AG10803 (cell line): ENCODE measurements at places on chromosomes 2 and 18.

DNA sequence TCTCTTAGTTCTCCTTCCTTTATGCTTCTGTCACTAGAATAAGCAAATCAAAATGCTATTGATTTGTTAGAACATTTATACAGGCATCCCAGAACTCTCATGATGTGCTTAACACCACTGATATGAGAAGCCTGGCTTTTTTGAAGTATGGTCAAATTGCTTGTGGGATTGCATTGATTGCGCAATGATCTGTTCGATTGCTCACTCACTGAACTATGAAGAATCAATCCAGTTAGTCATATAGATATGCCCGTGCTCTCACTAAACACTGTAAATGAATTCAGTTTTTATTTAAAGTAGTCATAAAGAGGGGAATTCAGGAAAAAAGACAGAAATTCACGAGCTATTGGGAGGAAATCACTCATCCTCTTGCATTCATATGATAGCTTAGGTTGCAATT, 1237.8 kb downstream of the SUCLG1 start:
- peak; percentile 24 for DNase-seq

DNA sequence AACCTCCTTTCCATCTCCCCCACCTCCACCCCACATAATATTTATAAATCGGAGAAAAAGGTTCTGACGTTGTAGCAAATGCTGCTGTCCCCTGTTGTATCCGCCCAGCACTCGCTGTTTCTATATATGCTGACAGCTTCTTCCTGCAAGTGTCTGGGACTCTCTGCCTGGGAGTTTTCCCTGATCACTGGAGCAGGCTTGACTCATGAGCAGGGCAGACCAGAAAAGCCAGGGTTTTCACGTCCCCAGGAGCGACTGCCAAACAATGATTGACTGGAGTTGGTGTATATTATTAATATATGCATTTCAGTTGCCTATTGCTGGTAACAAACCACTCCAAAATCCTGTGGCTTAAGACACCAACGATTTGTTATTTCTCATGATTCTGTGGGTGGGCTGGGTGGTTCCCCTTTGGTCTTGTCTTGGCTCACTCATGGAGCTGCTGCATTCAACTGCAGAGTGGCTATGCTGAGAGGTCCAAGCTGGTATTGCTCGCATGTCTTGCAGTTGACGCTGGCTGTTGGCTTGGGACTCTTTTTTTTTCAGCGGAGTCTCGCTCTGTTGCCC, 21.2 kb upstream of the ASXL2 start:
- DNase-seq: no peak

DNA sequence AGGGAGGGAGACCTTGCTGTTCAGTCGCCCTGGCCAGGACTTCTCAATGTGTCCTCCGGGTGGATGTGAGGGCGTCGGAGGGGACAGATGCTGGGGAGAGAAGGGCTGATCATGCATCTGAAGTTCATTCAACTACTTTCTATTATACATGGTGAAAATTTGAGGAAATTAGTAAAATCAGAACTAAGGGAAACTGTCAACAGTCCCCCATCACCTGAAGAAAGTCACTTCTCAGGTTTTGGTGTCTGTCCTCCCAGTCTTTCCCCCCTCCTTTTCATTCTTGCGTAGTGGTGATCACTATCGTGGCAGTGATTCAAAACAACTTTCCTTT, 17.4 kb upstream of the ACKR3 start:
- DNase-seq: no peak

GRCh38 chr2:111208639-111209038, 87.9 kb downstream of the BCL2L11 start:
- no peak for DNase-seq

DNA sequence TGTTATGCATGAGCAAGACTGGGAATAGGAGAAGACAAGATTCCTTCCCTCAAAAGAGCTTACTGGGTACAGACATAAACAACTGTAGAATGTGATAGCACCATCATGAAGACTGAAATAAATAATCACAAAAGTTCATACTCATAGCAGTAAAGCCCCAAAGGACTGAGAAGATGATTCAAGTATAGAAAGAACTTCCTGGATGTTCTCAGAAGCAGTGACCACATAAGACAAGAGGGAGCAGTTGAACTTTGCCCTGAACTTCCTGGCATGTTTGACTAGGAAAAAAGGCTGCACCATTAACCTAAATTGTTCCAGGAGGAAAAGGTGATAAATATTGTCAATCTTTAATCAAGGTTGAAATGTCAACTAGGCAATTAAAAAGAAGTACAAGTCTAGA, 57.8 kb upstream of the CCDC141 start:
- DNase-seq: peak; percentile 11

- no peak for DNase-seq
These were observed 183.1 kb upstream of the HNRNPA3 start for GRCh38 chr2:177029501-177029900.

- no peak for DNase-seq
These were observed 1.1 kb upstream of the ASAP2 start for GRCh38 chr2:9205486-9205885.

GRCh38 chr2:241325257-241325656, 9.5 kb downstream of the SEPTIN2 start:
- DNase-seq: no peak

DNA sequence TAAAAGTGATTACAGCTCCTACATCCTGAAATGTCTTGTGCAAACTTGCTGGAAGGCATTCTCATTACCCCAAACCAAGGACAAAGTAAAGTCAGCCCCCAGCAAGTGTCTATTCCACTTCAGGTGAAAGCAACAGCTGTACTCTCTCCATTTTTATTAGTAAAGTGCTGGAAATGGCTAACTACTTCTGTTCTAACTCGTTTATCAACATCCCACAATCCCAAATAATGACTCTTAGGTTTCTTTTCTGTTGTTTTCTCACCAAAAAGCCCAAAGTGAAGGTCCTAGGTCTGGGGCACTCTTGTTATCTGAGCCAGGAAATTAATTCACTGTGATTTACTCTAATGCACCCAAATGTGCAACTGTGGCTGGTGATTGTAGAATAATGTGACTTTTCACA, 105.7 kb downstream of the LRRC30 start:
- no peak for DNase-seq

GRCh38 chr2:239917957-239918481, 107.1 kb downstream of the NDUFA10 start:
- no peak for DNase-seq

DNA sequence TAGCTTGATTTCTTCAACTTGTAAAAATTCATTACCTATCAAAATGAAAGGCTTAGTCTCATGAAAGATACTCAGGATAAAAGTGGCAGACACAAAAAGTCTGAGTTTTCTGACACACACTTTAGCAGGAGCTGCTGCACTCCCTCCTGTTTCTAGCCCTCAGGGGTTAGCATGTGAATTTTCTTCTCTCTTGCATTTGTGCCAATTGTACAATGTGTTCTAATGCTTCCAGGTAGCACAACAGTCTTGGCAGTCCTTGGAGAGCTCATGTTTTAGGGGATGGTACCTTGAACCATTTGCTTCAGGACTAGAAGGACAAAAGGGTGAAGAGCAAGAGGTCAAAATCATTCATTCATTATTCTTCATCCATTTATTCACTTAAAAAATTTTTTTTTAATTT, 316.8 kb downstream of the AFF3 start:
- no peak for DNase-seq

GRCh38 chr2:190683802-190684201, 34.9 kb downstream of the NAB1 start:
- no peak for DNase-seq

DNA sequence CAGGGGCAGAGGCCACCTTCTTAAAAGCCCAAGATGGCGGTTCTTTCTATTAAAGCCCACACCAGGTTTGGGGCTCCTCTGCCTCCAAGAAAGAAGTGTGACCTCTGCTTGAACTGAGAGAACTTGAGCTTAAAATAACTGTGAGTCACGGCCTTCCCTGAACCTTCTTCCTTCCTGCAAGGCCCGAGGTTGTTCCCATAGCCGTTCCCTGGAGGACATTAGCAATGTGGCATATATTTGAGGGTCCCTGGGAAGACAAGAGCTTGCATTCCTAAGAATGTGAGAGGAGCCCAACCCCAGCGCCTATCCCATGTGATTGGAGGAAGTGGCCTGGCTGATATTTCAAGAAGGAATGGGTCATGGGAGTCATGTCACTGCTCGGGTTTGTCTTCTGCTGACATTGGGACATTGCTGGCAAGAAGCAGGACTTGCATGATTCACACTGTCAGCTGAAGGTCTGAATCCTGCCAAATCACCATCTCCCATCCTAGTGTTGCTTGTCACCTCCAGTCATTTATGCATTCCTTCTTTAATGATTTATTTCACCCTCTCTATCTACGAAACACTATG, 168.1 kb downstream of the TRIB2 start:
- DNase-seq: peak; percentile 92

- DNase-seq: no peak
These were observed 46.3 kb downstream of the MERTK start for GRCh38 chr2:111944531-111945210.

DNA sequence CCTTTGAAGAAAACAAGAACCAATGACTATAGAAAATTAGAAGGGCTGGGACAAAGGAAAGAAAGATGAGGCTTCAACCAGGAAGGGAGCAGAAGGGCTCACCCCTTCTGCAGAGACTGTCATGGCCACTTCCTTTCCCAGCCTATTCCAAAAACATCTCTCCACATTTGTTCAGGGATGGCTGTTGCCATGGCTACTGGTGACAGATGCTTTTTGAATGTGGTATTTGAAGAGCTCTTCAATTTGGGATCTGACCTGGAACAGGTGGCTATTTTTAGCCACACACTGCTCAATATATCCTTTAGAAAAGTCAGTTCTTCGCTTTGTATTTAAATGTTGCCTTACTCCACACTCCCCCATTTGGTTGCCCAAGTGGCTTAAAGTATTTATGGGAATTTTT, 64.1 kb upstream of the LCLAT1 start:
- DNase-seq: no peak
